ENCODE measurements at places on chromosomes 3 and 15. TPM values are rescaled to one million over a fixed set of nuclear protein-coding genes. Genes with fewer than 3 reads are reported as not detected.

The NR1I2 gene
- not detected for total RNA-seq

The RNU5B-1 gene
- not detected for total RNA-seq

The SPINK8 gene
- not detected for total RNA-seq

The PRRT3 gene
- total RNA-seq = 3.5 TPM

The KY gene
- 2.1 TPM for total RNA-seq

The PLSCR4 gene
- total RNA-seq = 54.6 TPM

Measured in osteoblast (primary cell).